Endodermal cell (in vitro differentiated cells): ENCODE measurements at places on chromosomes 2 and 18. TPM values are rescaled to one million over a fixed set of nuclear protein-coding genes. Genes with fewer than 3 reads are reported as not detected.

GRCh38 chr2:20677301-20678085 is 10.5 kb downstream of the GDF7 start:
- peak; percentile 71 for DNase-seq

DNA sequence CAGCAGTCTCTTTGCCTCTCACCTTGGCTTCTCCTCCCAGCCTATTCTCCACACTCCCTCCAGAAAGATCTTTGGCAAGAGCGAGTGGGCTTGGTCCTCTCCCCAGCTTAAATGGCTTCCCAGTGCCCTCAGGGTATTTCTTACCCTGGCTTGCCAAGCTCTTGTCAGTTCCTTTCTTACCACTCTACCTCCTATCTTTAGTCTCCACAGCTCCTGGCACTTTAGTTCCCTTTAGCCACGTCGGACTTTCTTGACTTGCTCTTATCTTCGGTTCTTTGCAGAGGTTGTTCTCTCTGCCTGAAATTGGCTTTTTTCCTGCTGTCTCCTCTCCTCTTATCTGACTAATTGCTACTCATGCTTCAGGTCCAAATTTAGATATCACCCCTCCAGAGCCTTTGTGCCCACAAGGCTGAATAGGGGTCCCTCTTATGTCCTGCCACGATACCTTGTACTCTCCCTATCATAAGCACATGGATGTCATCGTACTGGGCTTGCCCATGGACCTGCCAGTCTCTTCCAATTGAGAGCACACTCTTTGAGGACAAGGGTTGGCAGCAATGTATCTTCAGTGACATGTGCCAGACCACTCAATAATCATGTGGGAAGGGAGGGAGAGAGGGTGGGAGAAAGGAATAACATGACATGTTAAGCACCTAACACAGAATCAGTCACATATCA is 131.7 kb upstream of the CTAGE1 start:
- DNase-seq = no peak

DNA sequence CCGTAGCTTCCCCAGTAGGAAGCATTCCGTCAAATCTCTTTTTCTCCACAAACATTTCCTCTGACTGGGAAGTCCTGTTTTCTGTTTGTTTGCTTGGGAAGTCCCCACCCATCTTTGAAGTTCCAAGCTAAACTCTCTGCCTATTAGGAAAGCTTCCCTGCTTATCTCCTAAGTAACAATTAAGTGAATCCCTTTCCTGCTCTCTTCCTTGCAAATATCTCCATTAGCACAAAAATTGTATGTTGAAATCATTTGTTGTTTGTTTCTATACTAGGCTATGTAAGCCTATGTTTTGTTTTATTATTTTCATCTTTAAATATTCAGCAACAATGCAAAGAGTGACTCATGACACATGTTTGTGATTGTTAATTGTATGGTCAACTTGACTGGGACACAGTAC is 812.6 kb upstream of the LRATD1 start:
- no peak for DNase-seq

GRCh38 chr2:181174611-181175580 is 194.5 kb downstream of the UBE2E3 start:
- DNase-seq = no peak

DNA sequence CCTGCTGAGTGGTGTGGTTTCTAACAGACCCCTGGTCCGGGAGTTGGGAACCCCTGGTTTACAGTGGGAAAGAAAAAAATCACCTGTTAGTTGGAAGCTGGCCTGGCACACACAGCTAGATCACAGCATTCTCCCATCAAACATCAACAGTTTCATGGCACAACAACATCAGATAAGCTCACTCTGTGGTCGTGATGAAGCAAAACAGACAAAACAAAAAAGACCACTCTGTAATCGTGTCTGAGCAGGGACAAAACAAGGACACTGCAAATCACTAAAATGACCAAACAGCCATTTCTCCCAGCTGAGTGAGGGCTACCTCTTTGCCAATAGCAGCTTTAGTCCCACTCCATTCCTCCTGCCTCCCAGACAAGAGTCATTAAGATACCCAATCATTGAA is 9.0 kb upstream of the IMPACT start:
- no peak for DNase-seq

DNA sequence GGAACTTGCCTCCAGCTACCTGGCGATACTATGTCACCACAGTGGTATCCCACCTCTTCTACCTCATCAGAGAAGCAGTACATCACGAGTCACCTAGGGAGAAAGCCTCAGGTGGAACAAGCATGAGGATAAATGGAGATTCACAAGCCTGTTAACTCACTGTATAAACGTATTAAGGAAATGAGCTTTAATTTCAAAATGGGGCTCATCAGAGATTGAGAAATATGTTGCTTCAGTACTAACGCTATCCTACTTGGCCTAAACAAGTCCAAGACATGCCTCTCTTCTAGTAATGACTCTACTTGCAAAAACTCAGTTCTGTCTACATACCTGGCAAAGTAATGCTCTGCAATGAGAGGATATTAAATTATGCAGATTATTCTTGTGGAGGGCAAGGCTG is 4.3 kb downstream of the SLC39A6 start:
- no peak for DNase-seq

GRCh38 chr2:30580391-30580790 is 133.3 kb downstream of the LCLAT1 start:
- DNase-seq = no peak

GRCh38 chr18:55878224-55878623 is 290.2 kb upstream of the TCF4 start:
- DNase-seq = no peak

- DNase-seq = no peak
Observed at GRCh38 chr2:159098361-159098760, 129.9 kb downstream of the TANC1 start.

DNA sequence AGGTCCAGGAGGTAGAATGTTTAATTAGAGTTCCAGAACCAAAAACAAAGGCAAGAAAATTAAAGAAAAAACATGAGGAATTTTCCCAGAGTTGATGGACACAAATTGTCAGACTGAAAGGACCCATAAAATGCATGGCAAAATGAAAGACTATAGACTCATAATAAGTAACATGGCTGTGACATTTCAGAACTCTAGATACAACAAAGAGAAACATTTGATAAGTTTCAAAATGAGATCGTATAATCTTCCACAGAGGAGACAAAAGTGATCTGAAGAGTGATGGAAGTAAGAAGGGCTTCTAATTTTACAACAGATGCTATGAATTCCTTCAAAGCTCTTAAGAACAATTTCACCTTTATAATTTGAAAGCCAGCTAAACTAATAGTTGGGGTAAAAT is 20.4 kb downstream of the ORC4 start:
- no peak for DNase-seq

- peak; percentile 64 for DNase-seq
Observed at GRCh38 chr2:181742922-181743722, 62.8 kb upstream of the NEUROD1 start.

- no peak for DNase-seq
Observed at GRCh38 chr2:206713746-206714145, 4.5 kb downstream of the DYTN start.

- DNase-seq = no peak
Observed at GRCh38 chr2:128458505-128458904, 139.8 kb upstream of the HS6ST1 start.

DNA sequence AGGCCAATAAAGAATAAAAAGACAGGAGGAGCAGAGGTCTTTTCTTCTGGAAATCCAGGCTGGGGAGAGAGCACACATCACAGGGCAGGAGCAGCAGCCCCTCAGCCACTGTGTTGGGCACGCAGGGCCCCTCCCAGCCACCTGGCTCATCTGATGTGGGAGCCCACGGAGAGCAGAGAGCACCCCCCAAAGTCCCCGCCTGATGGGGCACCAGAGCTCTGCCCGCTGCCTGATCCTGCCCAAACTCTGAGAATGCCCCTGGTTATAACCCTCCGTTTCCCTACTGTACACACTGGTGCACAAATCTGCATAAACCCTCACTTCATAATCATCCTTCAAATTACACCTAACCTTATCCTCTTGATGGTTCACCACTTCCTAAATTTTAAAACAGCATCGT is 111.3 kb downstream of the HDAC4 start:
- DNase-seq = no peak

- no peak for DNase-seq
Observed at GRCh38 chr2:22497789-22498188, 887.2 kb upstream of the KLHL29 start.

DNA sequence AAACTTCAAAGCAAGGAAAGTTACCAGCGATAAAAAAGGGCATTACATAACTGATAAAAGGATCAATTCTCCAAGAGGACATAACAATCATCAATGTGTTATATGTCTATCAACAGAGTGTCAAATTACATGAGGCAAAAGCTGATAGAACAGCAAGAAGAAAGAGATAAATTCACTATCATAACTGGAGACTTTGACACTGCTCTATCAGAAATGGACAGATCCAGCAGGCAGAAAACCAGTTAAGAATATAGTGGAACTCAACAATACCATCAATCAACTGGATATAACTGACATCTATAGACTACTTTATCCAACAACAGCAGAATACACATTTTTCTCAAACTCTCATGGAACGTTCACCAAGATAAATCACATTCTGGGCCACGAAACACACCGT is 65.0 kb downstream of the ROCK2 start:
- DNase-seq = no peak

GRCh38 chr2:171316220-171316619 is 117.6 kb downstream of the METTL8 start:
- DNase-seq = peak; percentile 78

DNA sequence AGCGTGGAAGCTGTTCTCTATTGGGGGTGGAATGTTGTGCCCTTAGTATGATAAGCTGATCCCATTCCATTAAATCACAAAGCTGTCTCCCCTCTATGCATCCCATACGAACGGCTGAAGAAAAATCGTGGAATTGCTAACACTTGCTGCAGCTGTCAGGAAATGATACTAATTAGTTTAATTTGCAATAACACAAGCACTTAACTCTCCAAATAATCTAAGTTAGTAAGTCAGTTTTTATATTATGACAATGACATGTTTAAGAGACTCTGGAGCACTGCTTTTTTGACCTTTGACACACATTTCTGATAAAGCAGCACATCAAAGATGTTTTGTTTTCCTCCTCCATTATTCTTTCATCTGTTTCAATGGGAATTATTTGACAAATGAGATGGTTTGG is 123.7 kb upstream of the SATB2 start:
- DNase-seq = no peak

DNA sequence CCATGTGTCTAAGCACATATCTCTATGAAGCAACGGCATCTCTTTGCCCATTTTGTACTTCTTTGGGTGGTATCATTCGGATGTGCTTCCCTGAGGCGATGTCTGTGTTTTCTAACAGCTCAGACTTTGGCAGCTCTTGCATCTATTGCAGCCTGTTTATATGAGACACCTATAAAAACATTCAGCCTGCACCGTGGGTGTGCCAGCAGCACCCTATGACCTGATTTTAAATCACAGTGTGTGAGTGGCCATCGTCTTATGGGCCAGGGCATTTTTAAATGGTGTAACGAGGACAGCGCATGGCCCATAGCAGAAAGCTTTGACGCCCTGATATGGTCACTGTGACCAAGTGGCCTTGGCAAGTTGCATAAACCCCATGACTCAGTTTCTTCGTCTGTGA is 12.9 kb downstream of the NPAS2 start:
- DNase-seq = peak; percentile 5

DNA sequence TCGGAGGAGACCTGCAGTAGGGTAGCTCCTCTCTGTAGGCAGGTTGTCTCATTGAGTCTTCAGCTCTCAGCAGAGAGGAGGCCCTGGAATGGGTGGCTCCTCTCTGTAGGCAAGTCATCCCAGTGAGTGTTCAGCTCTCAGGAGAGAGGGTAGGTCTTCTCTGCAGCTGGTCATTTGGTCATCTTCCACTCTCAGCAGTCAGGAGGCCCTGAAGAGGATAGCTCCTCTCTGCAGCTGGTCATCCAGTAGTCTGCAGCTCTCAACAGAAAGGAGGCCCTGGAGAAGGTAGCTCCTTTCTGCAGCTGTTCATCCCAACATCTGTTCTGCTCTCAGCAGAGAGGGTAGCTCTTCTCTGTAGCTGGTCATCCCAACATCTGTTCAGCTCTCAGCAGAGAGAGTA is 26.0 kb upstream of the RUFY4 start:
- DNase-seq = no peak

GRCh38 chr2:119697290-119698020 is 18.5 kb downstream of the TMEM177 start:
- peak; percentile 40 for DNase-seq

DNA sequence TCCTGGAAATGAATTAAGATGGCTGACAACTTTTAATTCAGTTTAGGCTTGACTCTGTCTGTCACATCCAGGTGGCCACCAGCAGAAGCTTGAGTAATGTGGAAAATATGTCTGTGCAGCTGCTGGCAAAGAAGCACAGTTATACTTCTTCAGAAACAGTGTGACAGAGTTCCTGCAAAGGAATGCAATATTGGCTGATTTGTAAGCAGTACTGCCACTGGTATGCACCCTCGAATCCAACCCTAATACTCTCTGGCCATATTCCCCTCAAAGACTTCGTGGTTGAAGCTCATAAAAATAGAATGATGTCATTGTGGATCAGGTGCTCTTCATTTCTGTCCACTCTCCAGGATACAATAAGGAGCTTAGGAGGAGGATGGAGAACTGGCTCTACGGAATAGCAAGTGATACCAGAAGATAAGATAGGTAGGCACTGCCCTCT is 86.2 kb downstream of the METTL8 start:
- DNase-seq = no peak

DNA sequence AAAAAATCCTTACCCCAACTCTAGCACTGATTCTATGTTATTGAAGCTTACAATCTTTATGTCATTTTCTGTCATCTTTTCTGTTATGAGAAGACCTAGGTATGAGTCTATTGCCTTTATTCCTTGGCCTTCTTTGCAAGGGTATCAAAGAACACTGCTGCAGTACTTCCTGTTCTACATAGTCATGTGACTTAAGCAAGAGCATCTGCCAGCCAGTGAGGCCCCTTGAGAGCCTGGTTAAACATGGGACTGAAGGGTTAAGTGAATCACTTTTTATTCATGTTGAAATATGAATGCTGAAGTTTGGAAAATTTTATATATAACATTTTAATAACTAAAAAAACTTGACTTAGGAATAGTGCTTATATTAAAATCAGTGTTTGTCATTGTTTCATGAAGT is 844 bp upstream of the CPS1 start:
- DNase-seq = no peak

- DNase-seq = peak; percentile 51
Observed at GRCh38 chr2:140695155-140695554, 1435.7 kb downstream of the LRP1B start.

DNA sequence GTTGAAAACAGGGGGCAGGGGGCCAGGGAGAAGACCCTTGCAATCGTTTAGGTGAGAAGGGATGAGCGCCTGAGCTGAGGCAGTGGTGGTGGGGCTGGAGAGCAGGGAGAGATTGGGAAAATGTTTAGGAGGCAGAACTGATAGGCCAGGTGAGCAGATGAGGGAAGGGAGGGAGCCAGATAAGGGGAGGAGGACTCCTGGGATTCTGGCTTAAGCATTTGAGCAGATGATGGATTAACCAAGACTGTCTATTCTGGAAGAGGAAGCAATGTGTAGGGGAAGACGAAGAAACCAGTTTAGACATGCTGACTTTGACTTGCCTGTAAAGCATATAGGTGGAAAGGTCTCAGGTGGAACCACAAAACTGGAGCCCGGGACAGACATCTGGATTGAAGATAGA is 49.9 kb upstream of the ASPRV1 start:
- no peak for DNase-seq

SLC35G4 gene
- total RNA-seq = not detected in 3 replicates

IHH gene
- total RNA-seq = 7.0 and 10.3 TPM in 2 replicates

RUFY4 gene
- total RNA-seq = not detected in 3 replicates

TPO gene
- not detected in 2 replicates for total RNA-seq

TXNL1 gene
- 77.0 and 84.2 TPM in 2 replicates for total RNA-seq

MYL1 gene
- total RNA-seq = not detected in 3 replicates

SKA1 gene
- 26.4 and 29.5 TPM in 2 replicates for total RNA-seq

PFN4 gene
- total RNA-seq = 0.73 TPM in 1 of 3 replicates, not detected in the others

SKOR2 gene
- not detected in 3 replicates for total RNA-seq

CELF4 gene
- 6.7 to 8.4 TPM (median 6.7 TPM) in 3 replicates for total RNA-seq

GCA gene
- total RNA-seq = 42.6 to 53.0 TPM (median 49.8 TPM) in 3 replicates

FKBP1B gene
- 35.7 and 39.0 TPM in 2 replicates for total RNA-seq

SRD5A2 gene
- total RNA-seq = 0.07 TPM in 1 of 3 replicates, not detected in the others
